ENCODE measurements at places on chromosomes 7 and 10.

DNA sequence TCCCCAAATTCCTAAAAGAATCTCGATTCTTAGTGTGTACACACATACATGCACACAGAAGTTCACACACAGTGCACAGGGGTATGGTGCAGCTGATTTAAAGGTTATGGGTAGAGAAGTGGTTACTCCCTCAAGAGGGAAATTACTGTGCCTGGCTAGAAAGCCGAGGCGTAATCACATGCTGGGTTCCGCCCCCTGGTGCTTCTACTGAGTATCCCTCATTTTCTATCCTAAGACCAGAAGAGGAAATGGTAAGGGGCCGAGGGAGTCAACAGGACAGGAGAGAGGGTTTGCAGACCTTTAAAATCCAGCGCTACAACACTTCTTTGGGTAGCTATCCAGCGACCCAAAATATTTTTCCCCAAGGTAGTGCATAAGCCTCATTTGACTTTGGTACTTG is 147.3 kb upstream of the TMEM196 start:
- no peak for DNase-seq

DNA sequence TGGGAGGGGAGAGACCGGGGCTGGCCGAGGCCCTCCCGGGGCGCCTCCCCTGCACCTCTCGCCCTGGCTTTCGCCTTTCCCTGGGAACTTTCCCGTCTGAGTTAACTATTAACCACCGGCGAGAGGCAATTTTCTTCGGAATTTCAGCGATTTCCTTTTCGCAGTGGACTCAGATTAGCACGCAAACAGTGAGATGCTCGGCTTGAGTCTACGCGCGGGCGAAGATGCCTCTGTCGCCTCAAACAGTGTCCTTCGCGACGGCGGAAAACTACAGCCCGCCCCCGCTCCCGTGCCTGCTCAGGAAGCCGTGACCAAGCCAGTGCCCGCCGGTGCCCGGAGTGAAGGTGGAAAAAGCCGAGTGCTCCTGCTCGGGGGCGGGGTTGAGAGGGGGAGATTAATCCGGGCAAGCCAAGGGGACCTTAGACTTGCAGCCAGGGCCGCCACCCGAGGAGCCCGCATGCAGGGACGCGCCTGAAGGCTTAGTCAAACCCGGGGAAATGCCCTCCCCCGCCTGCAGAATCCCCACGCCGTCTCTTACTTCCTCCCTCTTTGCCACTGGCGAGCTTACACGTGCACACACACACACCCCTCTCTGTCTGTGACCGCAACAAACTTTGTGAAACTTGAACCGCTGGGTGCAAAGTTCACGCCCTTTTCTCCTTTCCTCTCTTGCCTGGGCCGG is 14.5 kb upstream of the PAX2 start:
- DNase-seq: no peak

DNA sequence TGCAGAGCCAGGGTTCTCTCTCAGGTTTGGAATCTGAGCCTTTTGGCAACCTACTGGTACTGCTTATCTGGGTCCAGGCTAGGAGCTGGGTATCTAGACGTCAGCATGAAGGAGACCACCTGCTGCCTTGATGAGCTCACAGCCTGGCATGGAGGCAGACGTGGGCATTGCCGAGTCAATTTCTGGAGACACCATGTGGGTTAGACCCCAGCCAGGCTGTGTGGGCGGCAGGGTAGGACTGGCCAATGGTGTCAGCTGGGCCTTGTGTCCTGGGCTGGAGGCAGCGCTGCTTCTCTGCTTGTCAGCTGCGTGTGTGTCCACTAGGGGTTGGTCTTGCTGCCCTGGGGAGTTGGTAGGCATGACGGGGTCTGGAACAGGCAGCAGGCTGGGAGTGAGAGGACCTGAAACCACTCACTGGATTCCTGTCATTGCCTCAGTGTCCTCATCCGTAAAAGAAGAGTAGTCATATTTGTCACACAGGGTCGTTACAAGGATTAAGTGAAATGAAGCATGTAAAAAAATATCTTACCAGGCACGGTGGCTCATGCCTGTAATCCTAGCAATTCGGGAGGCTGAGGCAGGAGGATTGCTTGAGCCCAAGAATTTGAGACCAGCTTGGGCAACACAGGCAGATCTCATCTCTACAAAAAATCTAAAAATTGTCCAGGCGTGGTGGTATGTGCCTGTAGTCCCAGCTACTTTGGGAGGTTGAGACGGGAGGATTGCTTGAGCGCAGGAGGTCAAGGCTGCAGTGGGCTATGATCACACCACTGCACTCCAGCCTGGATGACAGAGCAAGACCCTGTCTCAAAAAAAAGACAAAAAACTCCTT is 31.7 kb upstream of the ANKRD2 start:
- no peak for DNase-seq

GRCh38 chr7:117146059-117146458 is 176.8 kb downstream of the WNT2 start:
- no peak for DNase-seq

DNA sequence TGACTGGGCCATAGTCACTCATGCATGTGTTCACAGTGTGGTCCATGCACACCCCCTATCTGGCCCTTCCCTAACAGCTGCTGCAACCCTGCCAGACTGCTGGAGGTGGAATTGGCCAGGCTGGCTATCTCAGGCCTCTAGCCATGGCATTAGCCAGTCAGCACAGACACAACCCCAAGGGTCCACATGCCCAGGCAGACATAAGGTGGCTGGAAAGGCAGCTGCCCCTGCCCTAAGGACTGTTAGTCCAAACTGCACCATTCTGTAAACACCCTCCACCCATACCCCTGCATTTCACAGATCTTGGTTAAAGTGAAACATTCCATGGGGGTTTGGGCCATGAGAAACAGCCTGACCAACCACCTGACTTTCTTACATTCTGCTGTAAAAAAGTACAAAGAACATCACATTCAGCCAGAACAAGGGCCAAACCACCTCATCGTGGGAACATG is 137.4 kb upstream of the KCNMA1 start:
- no peak for DNase-seq

Data from brain pericyte (primary cell).